Omental fat pad (tissue), 4 donors: ENCODE measurements at places on chromosomes 13 and 19.

GRCh38 chr13:39317291-39317690 lies 279.0 kb downstream of the NHLRC3 start:
- DNase-seq = no peak

DNA sequence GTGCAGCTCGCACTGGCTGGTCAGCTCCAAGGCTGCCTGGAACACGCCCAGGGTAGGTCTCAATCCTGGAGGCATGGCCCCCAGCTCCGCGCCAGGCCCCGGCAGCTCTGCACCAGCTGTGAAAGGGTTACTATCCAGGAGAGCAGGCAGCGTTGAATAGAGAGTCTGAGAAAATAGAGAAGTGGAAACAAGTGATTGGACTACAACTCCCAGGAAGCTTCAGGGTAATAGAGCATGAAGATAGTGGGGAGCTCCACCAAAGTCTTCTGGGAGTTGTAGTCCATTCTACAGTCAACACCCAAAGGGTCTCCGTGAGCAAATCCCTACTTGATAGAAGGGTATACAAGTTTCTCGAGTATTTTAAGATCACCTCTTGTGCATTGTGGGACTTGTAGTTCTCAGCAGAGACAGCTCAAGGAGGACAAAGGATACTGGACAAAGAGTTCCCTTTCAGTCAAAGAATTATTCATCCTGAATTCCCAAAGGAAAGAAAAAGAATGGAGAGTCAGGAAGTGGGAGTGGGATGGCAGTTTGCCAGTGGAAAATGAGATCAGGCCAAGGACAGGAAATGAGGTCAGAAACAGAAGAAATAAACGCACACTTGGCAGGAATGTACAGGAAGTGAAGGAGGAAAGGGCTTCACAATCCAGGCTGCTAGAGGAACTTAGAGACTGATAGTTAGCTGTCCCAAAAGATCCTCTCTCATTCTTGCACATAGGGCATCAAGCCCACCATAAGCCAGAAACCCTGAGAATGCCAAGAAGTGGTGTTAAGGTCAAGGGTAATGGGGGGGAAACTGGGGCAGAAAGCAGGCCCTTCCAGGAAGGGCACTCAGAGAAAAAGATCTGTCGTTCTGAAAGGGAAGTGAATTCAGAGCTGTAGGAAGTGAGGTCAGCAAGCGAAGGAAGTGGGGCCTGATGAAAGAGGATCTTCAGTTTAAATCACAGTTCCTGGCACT lies 5.5 kb upstream of the MAMSTR start:
- DNase-seq = no peak

DNA sequence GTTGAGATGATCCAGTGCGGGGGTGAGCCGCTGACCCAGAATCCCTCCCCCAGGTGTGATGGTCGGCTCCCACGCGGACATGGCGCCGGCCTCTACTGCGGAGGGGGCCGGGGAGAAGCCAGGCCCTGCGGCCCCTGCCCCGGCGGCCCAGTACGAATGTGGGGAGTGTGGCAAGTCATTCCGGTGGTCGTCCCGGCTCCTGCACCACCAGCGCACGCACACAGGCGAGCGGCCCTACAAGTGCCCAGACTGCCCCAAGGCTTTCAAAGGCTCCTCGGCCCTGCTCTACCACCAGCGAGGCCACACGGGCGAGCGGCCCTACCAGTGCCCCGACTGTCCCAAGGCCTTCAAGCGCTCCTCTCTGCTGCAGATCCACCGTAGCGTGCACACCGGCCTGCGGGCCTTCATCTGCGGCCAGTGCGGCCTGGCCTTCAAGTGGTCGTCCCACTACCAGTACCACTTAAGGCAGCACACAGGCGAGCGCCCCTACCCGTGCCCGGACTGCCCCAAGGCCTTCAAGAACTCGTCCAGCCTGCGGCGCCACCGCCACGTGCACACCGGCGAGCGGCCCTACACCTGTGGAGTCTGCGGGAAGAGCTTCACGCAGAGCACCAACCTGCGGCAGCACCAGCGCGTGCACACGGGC lies 3.7 kb upstream of the NAT14 start:
- no peak for DNase-seq

DNA sequence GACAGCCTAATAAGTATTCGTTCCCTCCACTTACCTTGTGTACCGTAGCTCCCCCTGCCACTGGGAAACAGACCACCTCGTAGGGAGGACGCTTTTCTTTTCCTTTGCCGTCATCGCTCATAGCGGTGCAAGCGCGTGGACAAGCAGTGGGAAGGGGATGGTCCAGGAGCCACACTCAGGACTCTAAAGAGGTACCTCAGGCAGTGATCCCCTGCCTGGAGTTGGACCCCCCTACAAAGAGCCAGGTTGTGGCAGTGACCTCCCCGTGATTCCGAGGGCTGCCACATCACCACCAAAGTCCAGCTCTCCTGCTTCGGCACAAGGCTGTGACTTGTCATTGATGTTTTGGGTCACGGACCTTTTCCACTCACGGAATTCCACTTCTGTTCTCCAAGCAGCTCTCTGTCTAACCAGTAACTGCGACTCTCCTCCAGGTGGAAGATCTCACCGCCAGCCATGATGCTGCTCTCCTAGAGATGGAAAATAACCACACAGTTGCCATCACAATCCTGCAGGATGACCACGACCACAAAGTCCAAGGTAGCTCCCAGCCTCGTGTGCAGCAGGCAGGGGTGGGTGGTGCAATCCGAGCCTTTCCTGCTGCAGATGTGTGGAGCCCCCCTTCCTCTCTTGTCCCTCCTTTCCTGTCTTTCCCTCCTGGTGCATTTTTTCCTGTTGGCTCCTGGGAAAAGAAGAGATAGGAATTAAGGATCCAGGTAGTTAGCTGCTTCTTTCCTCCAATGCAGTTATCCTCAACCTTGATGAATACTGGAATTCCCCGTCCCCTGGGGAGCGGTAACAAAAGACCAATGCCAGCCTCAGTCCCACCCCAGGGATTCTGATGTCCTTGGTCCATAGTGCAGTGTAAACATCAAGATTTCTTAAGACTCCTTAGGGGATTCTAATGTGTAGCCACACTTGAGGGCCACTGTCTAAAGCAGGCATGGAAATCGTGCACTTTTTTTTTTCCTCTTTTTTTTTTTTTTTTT lies 107.7 kb downstream of the SLC7A1 start:
- no peak for DNase-seq

DNA sequence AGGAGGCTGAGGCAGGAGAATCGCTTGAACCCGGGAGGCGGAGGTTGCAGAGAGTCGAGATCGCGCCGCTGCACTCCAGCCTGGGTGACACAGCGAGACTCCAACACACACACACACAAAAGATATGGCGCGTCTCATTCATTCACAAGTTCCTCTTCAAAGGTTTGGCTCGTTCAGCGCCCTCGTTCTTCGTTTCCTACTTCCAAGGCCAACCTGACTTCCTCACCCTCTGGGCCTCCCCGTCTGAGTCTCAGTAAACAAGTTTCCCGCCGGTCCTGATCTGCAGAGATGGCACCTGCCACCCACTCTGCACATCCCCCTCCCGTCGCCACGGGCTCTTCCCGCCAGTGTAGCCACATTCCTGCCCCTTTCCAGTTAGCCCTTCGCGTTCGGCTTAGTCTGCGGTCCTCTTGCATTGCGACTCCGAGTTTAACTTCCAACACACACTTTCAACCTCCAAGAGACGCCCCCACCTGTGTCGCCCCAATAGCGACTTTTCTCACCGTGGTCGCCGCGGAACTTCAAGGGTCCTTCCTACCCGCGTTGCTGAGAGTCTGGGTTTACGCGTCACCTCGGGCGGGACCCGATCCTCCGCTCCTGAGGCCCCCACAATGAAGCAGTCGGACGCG lies 1.3 kb upstream of the BSG start:
- no peak for DNase-seq

- no peak for DNase-seq
Observed at GRCh38 chr13:40789275-40790153, at the start of gene SLC25A15. Gene SLC25A15 (plus strand): TSS chr13:40789611. CDS start chr13:40793227, 3,616 bp downstream.

DNA sequence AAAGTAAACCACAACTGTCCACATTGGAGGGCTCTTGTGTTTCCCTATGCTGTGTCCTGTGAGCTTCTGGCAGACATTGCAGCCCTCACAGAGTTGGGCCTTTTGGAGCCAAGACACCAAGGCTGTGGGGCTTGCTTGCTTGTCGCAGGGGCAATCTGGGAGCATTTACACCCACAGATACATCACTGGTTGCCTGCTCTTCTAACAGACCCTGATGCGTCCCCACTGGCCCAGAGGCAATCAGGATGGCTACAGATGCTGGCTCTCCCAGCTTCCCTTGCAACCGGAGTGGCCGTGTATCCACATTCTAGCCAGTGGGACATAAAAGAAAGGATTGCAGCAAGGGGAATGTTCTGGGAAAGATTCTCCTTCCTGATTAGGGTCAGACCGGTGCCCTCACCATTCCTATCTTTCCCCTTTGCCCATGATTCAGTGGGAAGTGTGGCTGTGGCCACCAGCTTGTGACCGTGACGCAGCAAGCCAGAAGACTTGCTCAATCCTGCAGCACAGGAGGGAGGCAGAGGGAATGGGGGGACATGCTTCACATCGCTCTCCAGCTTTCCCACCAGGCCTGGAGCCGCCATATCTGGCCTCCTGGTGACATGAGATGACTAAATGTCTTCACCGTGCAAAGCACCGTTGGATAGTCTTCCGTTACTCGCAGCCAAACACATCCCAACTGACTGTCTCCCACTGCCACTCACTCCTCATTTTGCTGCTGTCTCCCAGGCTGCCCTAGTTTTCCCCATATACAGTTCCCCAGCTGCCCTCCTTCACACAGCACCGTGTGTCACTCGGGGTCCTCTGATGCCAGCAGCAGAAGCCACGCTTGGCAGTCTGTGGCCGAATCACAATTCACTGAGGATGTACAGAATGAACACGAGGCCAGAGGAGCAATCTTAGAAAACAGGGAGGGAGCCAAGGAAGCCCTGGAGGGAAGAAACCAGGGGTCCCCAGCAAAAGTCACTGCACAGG lies 151.0 kb downstream of the DPF1 start:
- DNase-seq = no peak

- no peak for DNase-seq
Observed at GRCh38 chr13:28286263-28286662, 147.9 kb downstream of the PAN3 start.

DNA sequence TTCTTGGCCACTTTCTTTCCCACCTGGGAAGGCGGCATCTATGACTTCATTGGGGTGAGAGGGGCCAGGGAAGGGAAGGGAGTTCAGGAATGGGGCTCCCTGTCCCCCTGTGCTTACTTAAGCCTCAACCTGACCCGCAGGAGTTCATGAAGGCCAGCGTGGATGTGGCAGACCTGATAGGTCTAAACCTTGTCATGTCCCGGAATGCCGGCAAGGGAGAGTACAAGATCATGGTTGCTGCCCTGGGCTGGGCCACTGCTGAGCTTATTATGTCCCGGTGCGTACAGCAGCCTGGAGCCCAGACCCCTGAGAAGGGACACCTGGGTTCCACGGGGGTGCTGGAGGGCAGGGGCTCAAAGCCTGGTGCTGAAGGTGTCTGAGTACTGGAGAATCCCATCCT lies 1.1 kb downstream of the TMEM147 start:
- no peak for DNase-seq

DNA sequence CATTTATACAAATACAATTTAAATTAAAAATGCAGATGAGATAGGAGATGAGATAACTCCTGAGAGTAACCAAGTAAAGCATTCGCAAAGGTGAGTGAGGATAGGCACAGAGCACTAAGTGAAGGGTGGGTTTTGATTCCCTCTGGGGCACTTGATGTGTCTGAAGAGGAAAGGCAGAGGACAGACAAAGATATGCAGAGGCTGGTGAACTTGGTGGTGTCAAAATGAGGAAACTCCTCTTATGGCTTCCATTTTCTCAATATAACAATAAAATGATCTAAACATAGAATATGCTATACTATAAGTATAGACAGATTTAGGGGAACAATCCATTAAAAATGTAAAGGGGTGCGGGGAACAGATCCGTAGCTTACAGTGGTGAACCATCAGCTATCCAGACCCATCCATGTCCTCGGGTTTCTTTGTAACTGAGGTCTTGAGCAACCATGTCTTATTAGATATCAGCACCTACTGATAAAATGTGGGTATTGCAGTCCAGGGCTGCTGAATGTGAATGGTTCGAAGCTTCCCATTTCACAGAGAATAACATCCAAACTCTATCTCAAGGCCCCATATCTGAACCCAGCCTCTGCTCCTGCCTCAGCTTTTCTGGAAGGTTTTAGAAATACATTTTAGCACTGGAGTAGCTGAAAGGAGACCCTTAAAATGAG lies 73.9 kb upstream of the SLC10A2 start:
- no peak for DNase-seq

GRCh38 chr13:37510441-37510840 lies 88.1 kb downstream of the POSTN start:
- DNase-seq = no peak

DNA sequence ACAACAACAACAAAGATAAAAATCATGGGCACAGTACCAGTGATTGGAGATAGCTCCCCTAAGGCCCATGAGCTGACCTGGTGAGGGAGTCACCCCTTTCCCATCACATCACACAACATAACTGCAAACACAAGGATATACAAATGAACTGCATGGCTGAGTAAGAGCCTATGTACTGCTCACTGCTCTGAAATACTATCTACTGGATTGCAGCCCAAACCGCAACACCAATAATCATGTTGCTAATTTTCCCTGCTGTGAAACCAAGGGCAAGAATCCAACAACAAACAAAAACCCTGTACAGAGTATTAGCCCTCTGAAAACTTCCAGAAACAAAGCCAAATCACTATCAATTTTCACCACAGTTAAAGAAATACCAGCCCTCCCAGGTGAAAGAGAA lies 1893.2 kb downstream of the PCDH9 start:
- no peak for DNase-seq

DNA sequence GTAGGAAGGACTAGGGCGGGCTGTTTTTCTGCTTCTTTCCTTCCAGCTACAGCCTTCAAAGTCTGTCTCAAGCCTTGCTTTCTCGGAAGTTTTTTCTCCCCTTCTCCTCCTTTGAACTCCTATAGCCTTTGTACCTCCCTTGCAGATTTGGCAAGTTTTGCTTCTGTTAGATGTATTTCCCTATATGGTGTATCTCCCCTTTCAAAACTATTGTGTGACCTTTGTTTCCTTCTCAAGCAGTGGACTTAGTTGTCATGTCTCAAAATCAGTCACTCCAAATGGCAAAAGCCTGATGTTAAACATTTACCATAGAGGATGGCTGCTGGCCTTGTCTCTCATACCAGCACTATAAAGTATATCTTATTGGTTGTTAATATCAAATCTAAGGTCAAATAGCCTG lies 152.7 kb downstream of the FLT1 start:
- DNase-seq = no peak
